Skeletal muscle tissue (tissue), 5 donors: ENCODE measurements at places on chromosomes 2 and 18. TPM values are rescaled to one million over a fixed set of nuclear protein-coding genes. Genes with fewer than 3 reads are reported as not detected.

The IL1RL2 gene
- not detected for total RNA-seq

The TLX2 gene
- not detected for total RNA-seq

The CHRND gene
- 32.9 TPM for total RNA-seq

The LINC00305 gene
- total RNA-seq, result not detected

The CFC1 gene
- not detected for total RNA-seq

The TGFA gene
- under 0.01 TPM for total RNA-seq

The EN1 gene
- 4.2 TPM for total RNA-seq

The BUB1 gene
- total RNA-seq, result 7.8 TPM

The COBLL1 gene
- total RNA-seq, result 11.0 TPM

The COQ10B gene
- total RNA-seq, result 10.4 TPM

The ARHGAP28 gene
- 29.7 TPM for total RNA-seq

The SLC11A1 gene
- 1.0 TPM for total RNA-seq

The TUBA4B gene
- not detected for total RNA-seq

The CD207 gene
- under 0.01 TPM for total RNA-seq

The ZAP70 gene
- 3.1 TPM for total RNA-seq

The LOXHD1 gene
- total RNA-seq, result 1.6 TPM

The CRYGC gene
- not detected for total RNA-seq

The FOXI3 gene
- total RNA-seq, result not detected

The C2orf78 gene
- total RNA-seq, result not detected

The ASPRV1 gene
- 1.6 TPM for total RNA-seq

The LOXL3 gene
- 8.4 TPM for total RNA-seq

The METTL5 gene
- total RNA-seq, result 29.7 TPM

The ERFE gene
- total RNA-seq, result 4.2 TPM

The TMEM182 gene
- total RNA-seq, result 152 TPM

The NGEF gene
- 2.6 TPM for total RNA-seq

The MAL gene
- total RNA-seq, result 4.2 TPM

The PRKAG3 gene
- total RNA-seq, result 9.9 TPM

The CABYR gene
- 3.1 TPM for total RNA-seq

The SGPP2 gene
- total RNA-seq, result not detected

The PELI1 gene
- total RNA-seq, result 24.0 TPM

The CCDC102B gene
- 21.9 TPM for total RNA-seq

The ELP2 gene
- total RNA-seq, result 156 TPM

The C1D gene
- 15.1 TPM for total RNA-seq

The ABCG5 gene
- total RNA-seq, result not detected

The CXCR4 gene
- total RNA-seq, result 29.2 TPM

The BMPR2 gene
- total RNA-seq, result 24.0 TPM

The PSMA8 gene
- total RNA-seq, result not detected

The SEMA4C gene
- 29.7 TPM for total RNA-seq
